ENCODE measurements at places on chromosomes 1 and 21.

- DNase-seq: peak; percentile 54
These were observed 87.9 kb downstream of the SSBP3 start for GRCh38 chr1:54318246-54318814.

- DNase-seq: peak; percentile 61
These were observed 12.8 kb downstream of the TRAPPC10 start for GRCh38 chr21:44024887-44025353.

DNA sequence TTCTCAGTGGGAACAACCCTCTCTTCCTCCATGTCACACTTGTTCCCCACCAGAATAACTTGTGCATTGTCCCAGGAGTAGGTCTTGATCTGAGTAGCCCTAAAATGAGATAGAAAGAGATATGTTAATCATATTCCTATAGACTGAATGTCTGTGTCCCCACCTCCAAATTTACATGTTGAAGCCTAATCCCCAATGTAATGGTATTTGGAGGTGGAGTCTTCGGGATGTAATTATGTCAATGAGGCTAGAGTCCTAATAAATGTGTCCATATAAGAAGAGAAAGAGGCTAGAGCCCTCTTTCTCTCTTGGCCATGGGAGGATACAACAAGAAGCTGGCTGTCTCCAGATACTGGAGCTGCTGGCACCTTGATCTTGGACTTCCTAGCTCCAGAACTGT lies 54.8 kb upstream of the NRDC start:
- DNase-seq: no peak

- no peak for DNase-seq
These were observed 211.9 kb downstream of the AKT3 start for GRCh38 chr1:243638186-243638585.

- no peak for DNase-seq
These were observed 86.1 kb downstream of the CLSTN1 start for GRCh38 chr1:9737671-9738070.

DNA sequence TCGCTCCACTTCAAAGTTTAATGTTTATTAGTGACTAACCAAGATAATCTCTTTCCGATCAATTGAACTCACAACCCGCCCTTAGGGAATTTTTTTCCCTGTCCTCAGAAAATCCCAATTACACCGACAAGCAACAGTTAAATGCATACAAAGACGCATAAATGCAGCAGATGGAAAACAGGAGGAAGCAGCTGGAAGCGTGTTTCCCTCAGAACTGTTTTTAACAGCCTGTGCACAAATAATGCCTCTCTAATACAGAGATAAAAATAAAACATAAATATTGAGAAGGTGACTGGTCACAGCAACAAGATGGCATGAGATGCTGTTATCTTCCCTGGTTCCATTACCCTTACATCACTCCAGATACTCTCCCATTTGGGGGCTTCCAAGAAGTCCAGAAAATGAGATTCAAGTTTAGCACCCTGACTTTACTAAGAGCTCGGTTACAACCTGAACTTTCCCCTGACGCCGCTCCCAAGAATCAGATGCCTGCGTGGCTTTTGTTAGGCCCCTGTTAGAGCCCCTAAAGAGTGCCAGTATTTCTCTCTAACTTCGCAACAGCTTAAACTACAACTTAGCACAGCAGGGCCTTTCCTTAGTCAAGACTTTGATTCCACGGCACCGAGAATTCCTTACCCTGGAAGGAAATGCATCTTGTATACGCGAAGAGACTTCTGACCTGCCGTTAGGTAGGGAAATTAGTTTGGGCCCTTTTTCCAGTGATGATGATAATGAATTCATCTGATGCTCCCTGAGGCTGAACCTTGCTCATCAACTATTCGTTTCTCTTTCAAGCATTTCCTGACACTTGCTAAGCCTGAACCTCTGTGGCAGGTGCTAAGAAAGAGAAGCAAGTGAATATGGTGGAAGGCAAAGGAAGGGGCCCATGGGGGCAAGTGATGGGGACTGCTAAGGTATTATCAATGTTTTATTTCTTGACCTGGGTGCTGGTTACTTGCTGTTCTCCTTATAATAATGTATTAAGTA lies 137.7 kb upstream of the SMYD2 start:
- peak; percentile 54 for DNase-seq

DNA sequence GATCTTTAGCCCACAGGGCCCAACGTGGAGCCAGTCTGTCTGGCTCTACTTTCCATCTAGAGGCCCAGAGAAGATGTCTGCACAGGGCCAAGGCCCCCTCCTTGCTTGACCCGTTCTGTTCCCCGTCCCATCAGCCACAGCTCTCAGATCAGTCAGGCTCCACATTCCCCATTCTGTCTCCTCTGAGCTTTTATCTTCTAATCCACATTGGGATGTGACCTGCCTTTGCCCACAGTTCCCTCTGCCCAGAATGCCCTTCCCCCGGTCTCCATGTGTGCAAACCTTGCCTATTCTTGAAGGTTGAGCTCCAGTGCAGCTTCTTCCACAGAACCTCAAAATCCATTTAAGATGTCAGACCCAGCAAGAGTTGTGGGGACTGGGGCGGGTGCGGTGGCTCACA lies 53.3 kb upstream of the WASF2 start:
- no peak for DNase-seq

DNA sequence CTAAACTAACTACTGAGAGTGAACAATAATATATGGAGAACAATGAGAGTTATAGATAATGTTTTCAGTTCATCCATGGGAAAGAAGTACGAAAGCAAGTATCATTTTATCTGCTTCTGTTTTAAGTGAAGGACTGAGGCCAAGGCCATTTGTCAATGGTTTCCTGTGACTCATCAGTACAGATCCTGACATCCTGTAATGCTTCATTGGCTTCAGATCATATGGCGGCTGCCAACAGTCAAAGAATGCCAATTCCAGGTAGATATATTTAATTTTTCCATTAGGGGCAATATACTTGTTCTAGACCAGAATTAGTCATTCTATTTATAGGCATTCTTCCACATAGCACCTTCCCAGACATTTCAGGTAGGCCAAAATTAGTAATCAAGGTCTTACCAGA lies 97.3 kb downstream of the USH2A start:
- DNase-seq: no peak

DNA sequence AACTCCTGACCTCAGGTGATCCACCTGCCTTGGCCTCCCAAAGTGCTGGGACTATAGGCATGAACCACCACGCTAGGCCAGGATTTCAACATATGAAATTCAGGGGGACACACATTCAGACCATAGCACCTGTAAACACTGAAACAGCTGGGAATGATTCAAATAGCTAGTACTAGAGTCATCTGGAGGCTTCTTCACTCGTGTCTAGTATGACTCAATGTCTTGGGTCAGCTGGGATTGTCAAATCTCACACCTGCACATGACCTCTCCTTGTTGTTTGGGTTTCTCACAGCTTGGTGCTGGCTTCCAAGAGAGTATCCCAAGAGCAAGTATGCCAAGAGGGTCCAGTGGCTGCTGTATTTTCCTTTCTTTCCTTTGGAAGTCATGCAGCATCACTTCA lies 75.1 kb downstream of the PGM1 start:
- no peak for DNase-seq

DNA sequence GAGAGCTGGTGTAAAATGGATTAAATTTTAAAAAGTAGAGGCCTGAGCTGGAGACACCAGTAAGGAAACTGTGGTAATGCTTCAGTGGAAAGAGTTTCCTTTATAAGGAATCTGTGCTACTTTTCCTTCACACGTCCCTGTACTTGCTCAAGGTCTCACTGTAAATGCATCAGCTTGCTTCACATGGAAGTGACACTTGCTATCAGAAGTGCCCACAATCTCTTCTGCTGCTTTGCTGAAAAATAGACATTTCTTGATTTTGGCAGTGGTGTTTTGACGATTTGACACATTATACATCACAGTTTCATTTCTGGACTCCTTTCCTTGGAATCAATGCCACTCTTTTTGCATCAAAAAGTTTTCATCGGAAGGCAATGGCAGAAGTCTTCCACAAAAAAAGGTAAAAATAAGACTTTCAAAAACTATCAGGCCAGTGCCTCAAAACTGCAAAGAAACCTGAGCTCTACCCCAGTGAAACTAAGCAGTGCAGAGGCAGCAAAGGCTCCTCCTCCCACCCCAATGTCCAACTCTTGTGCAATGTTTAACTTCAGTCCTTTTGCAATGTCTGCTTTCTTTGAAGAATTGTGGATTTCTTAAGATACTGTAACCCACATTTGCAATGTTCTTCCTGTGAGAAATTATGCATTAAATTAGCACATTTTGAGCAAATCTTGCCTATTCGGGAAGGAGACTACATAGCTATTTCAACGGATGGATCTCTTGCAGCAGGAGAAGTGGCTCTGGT lies 18.4 kb upstream of the TSPAN2 start:
- no peak for DNase-seq

GRCh38 chr1:196464480-196464941 lies 143.7 kb downstream of the KCNT2 start:
- DNase-seq: no peak

- DNase-seq: no peak
These were observed 71.8 kb downstream of the PBX1 start for GRCh38 chr1:164630626-164631396.

- no peak for DNase-seq
These were observed 431 bp downstream of the ARPC5 start for GRCh38 chr1:183635099-183635605.

- DNase-seq: no peak
These were observed 63.6 kb downstream of the MAP3K21 start for GRCh38 chr1:233390842-233391737.

DNA sequence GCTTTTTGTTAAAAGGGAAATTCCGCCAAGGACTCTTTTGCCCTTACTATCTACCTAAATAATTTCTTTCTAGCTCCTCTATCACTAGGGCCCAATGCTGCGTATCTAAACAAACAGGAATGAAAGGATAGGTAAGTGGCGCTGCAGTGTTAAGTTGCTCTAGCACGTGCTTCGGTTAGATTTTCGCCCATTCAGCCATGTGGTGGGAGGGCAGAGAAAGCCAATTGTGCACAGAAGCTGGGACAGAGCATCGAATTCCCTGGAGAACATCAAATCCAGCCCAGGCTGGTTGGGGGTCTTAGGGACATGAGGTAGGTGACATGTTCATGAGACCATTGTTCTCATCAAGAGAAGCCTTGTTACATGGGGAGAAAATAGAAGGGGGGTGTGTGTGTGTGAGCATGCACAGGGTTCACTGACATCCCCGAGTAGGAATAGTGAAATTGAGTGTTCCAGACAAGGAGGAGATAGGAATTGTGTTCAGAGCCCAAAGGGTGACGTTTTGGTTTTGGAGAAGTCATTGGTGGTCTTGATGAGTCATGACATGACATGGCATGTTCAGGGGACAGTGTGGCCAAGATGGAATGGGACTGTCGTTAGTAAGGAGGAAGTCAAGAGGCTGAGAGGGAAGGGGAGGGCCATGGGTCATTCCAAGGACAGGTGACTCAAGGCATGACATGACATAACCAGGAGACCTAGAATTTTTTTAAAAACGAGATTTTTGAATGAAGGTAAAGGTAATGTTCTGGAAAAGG lies 107.1 kb downstream of the TLR5 start:
- peak; percentile 33 for DNase-seq

- DNase-seq: peak; percentile 64
These were observed 35.5 kb downstream of the PDE9A start for GRCh38 chr21:42688841-42689371.

- peak; percentile 57 for DNase-seq
These were observed 45.8 kb upstream of the DMRTB1 start for GRCh38 chr1:53413175-53414001.

DNA sequence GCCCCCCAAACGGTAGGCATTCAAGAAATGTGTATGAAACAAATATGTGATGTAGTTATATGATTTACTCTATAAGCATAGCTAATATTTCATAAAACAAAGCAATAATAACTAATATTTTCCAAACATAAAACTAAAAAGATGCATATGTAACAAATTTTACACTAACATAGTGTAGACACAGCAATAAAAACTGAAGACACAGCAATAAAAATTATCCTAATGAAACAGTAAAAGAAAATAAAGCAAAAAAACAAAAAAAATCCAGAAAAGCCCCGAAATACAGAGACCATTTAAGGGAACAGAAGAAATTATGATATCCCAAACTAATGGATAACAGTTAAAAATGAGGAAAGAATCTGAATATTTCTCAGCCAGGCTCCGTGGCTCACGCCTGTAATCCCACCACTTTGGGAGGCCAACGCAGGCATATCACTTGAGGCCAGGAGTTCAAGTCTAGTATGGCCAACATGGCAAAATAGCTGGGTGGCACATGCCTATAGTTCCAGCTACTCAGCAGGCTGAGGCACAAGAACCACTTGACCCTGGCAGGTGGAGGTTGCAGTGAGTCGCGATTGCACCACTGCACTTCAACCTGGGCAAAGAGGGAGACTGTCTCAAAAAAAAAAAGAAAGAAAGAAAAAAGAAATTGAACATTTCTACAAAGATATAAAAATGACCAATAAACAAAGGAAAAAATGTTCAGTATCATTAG lies 38.2 kb upstream of the PSMG1 start:
- no peak for DNase-seq

GRCh38 chr1:65606426-65606825 lies 186.0 kb downstream of the LEPR start:
- no peak for DNase-seq

GRCh38 chr1:159804924-159805323 lies 2.8 kb downstream of the FCRL6 start:
- no peak for DNase-seq

DNA sequence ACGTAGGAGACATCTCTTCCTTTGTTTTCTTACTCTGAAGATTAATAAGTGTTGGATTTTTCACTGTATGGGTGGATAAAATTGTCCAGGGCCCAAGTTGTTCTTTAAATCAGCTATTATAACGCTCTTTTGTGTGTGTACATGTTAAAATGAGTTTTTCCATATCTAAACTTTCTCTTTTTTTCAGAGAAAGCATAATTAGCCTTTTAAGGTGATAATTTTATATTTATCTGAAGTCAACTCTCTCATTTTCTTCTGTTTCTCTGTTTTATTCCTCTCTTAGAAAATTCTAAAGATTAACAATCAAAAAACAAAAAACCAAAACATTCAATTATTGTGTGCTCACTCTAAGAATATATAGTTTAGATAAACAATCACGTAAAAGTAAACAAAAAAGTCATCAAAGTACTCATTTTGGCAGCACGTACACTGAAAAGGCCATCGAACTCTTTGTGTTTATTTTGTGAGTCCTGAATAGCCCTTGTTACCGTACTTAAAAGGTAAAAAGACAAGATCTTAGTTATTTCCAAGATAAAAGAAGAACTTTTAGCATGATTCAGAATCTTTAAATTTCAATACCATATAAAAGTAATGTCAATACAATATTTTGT lies 7.2 kb upstream of the CDC73 start:
- DNase-seq: no peak
